ENCODE measurements at places on chromosomes 16 and 17.

DNA sequence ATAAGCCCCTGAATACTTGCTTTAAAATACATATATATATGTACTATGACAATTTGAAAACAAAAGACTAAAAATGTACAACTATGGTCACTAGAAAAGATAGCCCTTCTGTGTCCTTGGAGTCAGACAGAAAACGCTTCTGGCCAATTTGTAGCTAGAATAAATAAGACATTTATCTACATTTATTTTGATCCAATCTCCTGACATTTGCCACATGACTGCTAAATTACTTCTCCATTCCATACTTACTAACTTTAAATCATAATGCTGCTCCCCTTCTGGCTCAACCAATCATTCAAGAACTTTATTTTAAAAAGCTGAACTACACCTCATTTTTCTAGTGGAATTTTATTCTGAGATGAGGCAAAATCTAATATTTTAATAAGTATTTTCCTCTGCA is 65.8 kb downstream of the CYTH1 start:
- no peak for DNase-seq

GRCh38 chr17:7631398-7632380 is 1.8 kb downstream of the SHBG start:
- DNase-seq, result no peak

- no peak for DNase-seq
Measured at GRCh38 chr17:41396340-41396739, 1.1 kb downstream of the KRT31 start.

DNA sequence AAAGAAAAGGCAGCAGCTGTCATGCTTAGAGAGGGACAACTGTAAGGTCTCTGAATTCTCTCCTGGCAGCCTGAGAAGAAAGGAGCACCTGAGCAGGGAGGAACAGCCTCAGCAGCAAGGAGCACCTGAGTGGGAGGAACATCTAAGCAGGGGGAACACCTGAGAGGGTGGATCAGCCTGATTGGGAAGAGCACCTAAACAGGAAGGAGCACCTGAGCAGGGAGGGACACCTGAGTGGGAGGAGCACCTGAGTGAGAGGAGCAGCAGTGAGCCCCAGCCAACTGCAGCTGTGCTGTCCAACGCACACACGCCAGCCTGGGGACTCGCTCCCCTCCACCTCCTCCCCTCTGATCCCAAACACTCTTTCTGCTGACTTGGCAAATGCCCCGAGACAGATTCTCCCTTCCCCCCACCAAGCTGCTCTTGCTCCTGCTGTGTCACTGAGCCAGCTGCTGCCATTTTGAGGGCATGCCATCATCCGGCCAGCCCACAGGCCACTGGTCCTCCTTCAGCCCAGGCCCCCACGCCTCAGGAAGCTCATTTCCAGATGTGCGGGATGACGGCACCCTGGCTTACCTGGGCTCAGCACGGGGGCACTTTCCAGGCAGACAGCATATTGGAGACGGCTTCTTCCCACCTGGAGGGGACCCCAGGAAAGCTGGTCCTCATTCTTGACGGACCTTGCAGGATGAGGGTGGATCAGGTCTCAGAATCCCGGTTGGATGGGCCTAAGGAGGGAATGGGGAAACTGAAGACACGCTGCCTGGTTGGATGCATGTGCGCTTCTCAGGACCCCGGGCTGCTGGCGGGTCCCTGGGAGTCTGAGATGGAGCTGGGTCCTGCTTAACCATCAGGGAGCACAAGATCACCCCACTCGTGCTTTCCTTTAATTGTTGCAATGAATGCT is 57.7 kb upstream of the RBFOX3 start:
- DNase-seq, result no peak

DNA sequence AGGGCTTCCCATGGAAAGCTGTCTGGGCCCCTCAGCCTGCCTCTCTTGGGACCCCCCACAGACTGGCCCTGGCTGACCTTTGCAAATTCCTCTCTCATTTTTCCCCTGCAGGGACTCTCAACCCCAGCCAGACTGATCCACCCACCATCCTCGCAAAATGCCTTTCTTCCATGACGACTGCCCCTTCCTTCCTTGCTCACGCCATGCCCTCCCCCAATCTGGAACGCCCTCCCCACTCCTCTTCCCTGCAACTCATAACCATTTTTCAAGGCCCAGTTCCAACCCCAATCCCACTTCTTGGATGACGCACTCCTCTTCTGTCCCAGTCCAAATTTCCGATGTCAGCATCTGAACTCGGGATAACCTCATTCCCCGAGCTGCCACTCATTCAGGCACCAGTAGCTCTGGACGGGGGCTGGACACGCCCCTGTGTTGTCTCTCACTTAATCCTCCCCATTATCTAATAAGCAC is 1.3 kb upstream of the DNAI2 start:
- DNase-seq, result no peak

DNA sequence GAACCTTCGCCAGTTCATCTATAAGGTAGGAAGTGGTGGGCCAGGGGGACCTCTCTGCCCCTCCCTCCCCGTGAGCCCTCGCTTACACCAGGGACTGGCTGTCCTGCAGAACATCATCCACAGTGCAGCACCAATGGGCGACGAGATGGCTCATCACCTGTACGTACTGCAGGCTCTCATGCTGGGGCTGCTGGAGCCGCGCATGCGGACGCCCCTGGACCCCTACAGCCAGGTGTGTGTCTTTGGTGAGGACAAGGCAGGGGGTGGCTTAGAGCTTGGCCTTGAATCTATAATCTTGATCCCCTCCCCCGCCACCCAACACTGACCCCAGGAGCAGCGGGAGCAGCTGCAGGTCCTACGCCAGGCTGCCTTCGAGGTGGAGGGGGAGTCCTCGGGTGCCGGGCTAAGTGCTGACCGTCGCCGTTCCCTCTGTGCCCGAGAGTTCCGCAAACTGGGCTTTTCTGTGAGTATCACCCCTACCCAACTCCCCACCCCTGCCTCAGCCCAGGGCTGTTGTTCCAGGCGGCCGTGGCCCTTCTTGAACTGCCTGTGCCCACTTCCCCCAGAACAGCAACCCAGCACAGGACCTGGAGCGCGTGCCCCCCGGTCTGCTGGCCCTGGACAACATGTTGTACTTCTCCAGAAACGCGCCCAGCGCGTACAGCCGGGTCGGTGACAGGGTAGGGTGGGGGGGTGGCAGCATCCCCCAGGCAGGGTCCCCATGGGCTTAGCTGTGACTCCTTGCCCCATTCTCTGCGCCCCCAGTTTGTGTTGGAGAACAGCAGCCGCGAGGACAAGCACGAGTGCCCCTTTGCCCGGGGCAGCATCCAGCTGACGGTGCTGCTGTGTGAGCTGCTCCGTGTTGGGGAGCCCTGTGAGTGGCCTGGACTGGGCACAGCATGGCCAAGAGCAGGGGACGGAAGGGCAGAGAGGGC is 2.7 kb downstream of the ELMO3 start:
- no peak for DNase-seq

GRCh38 chr17:75627094-75627493 is 6.1 kb upstream of the SMIM5 start:
- DNase-seq, result no peak

- DNase-seq, result no peak
Measured at GRCh38 chr16:10646581-10647263, 48.0 kb downstream of the TEKT5 start.

GRCh38 chr17:28685366-28685765 is 23.4 kb downstream of the SUPT6H start:
- DNase-seq, result no peak

GRCh38 chr17:44359458-44360143 is 4.1 kb downstream of the FAM171A2 start:
- no peak for DNase-seq

- no peak for DNase-seq
Measured at GRCh38 chr16:57903656-57904055, 67.3 kb downstream of the CNGB1 start.

DNA sequence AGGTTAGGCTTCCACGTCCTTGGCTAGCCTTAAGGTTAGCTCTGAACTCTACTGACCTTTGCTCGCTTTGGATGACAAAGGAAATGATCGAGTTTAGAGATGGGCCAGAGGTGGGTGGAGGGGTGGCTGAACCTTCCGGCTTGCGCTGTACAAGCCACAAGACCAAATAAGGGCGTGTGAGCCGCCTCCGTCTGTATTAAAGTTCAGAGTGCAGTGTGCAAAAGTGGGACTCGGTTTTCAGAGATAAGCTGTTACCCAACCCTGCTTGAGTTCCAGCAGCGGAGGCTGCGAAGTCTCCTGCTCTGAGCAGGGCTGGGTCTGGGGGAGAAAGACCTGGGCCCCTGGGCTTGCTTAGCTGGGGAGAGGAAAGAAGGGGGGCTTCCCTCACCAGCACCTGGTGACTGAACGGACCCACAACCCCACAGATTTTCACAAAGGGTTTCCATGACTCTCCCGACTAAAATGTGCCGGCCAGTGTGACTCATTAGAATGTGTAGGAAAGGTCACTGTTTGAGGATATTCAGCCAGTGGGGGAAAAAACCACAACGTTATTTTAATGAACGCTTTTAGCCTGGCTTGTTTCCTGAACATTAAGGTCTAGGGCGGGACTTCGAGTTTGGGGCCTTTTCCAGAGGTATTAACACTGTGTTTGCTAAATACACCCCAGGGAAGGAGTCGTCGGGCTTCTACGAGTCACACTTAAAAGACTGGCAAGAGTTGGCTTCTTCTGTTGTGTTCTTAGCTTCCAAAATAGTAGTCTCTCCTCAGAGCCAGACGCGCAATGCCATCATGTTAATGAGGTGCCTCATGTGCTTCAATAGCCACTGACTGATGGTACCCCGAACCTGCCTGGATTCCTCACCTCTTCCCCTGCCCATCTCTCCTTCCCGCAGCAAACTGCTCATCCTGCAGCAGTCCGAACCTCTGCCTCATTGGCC is 67.0 kb downstream of the CENPV start:
- peak; percentile 75 for DNase-seq

GRCh38 chr17:60361889-60362288 is 30.0 kb downstream of the USP32 start:
- DNase-seq, result no peak

DNA sequence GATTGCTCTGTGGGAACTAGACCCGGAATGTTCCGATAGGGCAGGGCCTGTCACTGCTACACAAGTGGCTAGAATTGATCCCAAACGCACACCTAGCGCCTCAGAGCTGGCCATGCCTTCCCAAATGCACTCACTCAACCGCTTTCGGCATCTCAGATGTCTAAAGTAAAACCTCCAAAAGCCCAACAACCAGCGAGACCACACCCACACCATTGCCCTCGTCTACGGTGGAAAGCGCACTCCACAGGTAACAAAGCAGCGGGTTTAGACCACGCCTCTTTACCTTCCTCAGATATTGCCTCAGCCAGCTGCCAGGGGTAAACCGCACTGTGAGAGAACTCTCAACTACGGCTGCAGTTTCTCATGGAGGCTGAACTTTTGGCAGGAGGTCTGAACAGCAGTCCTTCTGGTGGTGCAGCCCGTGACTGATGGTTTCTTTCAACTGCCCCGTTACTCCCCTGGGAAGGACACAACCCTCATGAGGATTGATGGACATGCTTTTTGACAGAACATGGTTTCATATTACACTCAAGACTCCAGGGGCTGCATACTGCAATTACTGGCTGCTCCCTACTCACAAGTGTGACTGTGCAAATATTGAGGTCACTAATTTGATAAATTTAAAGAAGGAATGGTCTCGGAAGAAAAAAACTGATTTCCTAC is 34.5 kb downstream of the USP7 start:
- no peak for DNase-seq

DNA sequence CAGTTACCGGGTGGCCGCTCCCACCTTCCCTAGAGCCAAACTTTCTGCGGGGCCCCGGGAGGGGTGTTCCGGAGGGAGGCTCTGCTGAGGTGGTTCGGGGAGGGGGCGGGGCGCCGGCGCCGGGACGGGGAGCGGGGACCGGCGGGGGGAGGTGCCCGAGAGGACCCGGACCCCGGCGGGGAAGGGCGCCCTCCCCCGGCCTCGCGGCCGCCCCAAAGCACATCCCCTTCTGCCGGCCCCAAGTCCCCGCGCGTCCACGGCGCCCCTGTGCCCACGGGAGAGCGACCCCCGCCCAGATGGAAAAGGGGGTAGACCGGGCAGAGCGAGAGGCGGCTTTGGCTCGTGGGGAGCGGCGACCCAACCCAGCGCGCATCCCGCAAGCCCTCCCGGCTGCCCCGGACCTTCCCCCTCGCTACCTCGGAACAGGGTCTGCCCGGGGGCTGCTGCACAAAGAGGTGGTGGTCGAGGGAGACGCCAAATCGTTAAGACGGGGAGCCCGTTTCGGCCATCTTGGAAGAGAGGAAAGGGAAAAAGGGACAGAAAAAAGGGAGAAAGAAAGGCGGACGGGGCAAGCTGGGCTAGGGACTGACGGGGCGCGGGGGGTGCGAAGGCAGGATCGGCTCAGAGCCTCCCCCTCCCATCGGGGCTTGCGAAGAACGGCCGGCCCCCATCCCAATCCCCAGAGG is 530 bp downstream of the PCGF2 start:
- no peak for DNase-seq

DNA sequence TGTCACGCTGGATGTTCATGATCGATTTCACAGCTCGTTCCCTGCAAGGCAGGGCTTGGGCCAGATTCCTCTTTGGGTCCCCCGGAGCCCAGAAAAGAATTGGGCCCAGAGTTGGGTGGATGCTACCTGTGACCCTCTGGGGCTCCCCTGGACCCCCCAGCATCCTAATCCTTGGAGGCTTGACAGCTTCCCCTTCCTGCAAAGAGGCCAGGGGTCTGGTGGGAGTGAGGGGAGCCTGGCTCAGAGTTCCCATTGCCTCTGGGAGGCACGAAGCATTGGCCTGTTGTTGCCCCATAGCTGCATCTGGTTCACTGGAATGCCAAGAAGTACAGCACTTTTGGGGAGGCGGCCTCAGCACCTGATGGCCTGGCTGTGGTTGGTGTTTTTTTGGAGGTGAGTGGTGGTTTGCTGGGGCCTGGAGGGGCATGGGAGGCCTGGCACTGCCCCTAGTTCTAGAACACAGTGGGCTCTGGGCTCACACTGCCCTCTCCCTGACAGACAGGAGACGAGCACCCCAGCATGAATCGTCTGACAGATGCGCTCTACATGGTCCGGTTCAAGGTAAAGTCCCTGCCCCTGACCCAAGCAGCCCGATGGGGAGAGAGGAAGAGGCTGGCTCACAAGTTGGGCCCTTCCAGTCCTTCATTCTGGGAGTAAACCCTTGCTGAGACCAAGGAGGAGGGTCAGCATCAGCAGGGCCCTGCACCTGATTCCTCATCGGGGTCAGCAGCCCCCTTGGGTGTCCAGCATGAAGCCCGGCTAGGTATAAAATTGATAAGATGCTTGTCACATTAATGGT is 7.2 kb downstream of the CA7 start:
- DNase-seq, result no peak

- no peak for DNase-seq
Measured at GRCh38 chr16:5509336-5509735, 411.7 kb upstream of the EEF2KMT start.

DNA sequence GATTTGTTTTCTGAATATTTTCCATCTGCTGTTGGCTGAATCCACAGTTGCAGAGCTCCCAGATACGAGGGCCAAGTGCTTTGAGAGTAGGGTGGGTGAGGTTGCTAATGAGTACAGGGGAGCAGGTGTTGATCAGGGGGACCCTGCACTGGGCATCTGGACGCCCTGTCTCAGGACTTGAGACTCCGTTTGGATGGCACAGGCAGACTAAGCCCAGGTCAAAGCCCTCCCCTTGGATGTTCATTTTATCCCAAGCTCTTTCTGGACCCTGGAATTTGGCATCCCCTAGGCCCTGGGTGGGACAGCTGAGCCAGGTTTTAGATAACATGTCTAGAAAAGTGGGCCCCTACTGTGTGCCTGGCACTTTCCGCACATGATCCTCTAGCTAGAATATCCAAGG is 12.1 kb downstream of the USP6 start:
- DNase-seq, result no peak
